ENCODE measurements at places on chromosomes 5 and 9.

GRCh38 chr5:109558952-109559351, 130.8 kb upstream of the MAN2A1 start:
- DNase-seq, result no peak

DNA sequence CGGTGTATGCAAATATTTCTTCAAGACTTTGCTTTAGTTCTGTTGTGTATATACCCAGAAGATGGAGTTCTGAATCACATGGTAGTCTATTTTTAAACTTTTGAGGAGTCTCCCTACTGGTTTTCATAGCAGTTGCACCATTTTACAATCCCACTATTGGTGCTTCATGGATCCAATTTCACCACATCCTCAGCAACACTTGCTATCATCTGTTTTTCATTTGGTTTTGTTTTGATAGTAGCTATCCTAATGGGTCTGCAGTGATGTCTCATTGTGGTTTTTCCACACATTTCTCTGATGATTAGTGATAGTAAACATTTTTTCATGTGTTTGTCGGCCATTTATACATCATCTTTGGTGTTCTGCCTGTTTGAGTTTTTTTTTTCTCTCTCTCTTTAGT, 1339.3 kb downstream of the EFNA5 start:
- DNase-seq, result no peak

GRCh38 chr5:174617285-174617684, 107.1 kb upstream of the MSX2 start:
- no peak for DNase-seq

DNA sequence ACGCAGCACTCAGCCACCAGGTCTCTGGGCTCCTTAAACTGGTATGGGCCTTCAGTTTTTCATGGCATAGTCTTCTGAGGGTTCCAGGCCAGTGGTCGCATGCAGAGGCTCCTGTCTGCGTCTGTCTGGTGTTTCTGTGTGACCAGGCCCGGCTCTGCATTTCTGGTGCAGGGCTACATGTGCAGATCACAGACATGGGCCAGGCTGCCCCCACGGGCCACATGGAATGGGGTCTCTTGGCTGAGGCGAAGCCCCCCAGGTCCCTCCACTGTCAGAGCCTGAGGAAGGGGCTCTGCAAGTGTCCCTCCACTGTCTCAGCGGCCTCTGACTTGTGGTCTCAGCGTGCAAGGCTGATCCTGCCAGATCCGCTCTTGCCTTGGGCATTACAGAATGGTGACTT, 15.6 kb upstream of the CARD19 start:
- no peak for DNase-seq

DNA sequence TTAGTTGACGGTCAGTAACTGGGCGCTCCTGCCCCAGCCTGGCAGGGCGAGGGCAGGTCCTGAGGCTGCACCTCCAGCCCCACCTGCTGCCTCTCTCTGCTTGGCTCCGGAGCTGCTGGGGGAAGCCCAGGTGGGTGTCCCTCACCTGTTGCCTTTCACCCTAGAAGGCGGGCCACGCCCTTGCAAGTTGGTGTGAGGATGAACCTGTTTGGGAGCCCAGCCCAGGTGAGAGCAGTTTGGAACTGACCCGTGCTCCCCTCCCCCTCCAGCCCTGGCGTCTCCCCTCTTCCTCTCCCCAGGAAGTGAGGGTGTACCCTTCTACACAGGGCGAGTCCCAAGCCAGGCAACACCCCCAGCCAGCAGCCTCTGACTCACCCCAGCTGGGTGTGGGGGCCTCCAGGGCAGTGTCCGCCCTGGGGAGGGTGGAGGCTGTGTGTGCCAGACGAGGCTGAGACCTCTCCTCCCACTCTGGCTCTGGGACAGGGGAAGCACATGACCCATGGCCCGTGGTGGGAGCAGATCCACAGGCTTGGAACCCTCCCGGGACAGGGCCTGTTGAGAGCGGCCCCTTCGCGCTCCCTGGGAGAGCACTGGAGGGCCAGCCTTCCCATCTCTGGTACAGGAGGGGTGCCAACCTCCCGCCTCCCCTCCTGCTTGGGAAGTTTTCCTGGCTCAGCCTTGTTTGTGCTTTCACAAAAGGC, 10.4 kb downstream of the LRRC8A start:
- peak; percentile 47 for DNase-seq

DNA sequence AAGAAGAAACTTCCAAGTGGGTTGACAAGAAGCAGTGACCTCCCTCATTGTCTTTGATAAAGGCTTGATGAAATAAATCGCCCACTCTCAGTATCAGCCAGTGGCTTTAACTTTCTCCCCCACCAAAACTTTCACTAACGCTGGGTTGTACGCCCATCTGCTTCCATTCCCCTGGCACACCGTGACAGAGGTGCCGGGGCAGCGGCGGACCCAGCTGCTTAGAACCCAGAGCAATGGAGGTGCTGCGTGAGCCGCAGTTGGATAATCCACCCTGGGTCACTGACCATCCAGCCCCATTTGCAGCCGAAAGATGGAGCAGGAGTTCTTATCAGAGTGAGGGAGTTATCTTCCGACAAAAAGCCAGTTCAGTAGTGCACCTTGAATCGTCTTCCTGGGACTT, 270.7 kb downstream of the ARHGEF28 start:
- DNase-seq, result no peak
